ENCODE measurements at places on chromosomes 5 and 9.

GRCh38 chr5:170917113-170917512 is 55.3 kb downstream of the RANBP17 start:
- DNase-seq, result no peak

GRCh38 chr9:125843646-125844045 is 96.5 kb downstream of the PBX3 start:
- DNase-seq, result no peak

GRCh38 chr9:113590991-113591898 is 127.7 kb downstream of the RGS3 start:
- no peak for DNase-seq

DNA sequence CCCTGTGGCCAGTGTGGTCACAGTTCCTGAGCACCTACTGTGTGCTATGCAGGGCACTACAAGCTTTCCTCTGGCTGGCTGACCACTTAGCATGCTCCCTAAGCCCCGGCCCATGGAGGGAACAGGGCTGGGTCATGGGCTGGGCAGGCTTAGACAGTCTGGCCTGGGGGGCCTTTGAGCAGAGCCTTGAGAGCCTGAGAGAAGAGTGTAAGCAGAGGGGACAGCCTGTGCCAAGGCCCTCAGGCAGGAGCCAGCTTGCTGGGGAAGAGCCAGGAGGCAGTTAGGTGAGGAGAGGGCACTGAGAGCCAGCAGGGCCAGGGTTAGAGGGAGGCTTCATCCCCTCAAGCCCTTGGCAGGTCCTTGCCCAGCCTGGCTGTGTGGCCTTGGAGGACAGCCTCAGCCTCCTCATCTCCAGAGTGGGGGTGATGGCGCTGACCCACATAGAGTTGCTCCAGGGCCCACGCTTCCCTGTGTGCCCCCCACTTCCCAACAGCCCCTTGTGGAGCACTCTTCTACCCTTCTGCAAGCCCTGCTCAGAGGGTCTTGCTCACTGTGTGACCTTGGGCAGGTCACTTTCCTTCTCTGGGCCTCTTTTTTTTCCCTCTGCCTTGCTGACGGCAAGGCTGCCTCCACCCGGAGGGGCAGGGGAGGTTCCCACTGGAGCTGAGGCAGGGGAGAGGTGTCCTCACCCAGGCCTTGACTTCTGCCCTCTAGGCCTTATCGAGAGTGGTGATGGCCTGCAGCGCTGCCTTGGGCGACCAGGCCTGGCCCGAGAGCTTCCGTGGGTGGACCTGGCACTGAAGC is 107.1 kb downstream of the PHF2 start:
- DNase-seq, result no peak

DNA sequence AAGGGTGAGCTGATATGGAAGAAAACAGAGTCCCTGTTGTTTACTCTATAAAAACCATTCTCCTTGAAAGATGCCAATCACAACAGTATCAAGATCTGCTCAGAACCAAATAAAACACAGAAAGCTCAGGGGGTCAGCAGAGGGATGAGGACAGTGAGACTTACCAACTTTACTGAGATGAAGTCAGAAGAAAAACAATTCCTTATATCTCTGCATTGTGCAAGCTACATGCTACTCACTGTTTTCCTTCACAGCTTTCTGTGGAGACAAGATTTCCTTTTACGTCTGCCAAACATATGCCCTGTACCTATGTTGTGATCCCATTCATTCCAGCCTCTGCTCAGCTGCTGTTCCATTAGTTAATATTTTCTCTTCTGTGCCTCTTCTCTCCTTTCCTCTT is 185.6 kb downstream of the TSSK1B start:
- DNase-seq, result no peak

GRCh38 chr5:2817031-2817603 is 65.6 kb upstream of the IRX2 start:
- DNase-seq, result no peak

DNA sequence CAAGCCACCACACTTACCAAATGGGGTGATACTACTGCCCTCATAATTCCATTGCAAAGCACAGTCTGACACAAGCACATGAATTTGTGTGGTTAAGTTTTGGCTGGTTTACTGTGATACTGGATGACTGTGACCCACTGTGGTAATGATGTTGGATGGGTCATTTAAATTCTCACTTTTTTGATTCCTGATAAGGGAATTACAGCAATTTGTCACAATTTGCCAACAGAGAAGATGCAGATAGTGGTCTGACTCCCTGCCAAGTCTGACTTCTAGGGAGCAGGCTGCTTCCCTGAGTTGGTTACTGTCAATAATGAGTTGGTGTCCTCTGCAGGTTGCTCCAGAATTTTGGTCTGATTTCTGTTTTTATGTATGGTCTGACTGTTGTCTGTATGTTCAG is 731.9 kb downstream of the MTRR start:
- no peak for DNase-seq

DNA sequence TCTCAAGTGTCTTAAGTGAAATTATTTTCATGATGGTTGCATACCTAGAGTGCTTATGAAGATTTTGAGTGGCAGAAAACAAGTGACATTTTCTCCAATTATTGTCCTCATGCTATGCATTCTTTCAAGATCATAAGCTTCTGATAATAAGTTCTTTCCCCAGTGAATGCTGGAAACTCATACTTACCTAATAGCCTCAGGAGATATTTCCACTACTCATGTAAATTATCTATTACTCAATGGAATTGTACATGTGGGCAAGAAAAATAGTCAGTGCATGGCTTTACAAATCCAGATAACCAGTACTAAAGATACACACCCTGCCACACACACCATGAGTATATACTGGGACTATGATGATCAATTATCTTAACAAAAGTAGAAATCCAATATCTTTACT is 1219.4 kb upstream of the C9orf72 start:
- DNase-seq, result no peak

- no peak for DNase-seq
These were observed 54.1 kb upstream of the ATP10B start for GRCh38 chr5:160906090-160906489.

DNA sequence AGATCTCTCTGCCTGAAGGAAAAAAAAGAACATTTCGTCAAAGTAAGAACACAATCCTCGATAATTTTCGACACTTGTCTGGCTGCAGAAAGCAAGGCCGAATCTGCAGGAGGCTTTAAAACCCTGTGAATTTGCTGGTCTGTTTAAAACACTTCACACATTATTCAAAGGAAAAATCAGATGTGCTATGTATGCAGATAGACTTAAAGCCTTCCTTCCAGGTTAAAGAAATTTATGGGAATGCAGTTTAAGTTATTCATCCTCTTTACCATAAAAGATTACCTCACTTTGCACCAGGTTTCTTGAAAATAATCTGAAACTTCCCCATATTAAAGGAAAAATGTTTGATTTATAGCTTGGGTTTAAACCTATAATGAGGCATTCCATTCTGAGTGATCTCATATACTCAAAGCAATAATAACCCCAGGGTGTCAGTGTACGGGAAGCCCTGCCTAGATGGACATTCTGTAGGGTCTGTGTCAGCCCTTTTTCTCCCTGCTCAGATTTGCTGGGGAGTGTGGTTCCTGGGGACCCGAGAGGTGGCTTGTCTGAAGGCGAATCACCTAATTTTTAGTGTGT is 323.5 kb upstream of the SLC24A2 start:
- DNase-seq, result no peak

- no peak for DNase-seq
These were observed 226.1 kb downstream of the NR3C1 start for GRCh38 chr5:143177263-143177983.

DNA sequence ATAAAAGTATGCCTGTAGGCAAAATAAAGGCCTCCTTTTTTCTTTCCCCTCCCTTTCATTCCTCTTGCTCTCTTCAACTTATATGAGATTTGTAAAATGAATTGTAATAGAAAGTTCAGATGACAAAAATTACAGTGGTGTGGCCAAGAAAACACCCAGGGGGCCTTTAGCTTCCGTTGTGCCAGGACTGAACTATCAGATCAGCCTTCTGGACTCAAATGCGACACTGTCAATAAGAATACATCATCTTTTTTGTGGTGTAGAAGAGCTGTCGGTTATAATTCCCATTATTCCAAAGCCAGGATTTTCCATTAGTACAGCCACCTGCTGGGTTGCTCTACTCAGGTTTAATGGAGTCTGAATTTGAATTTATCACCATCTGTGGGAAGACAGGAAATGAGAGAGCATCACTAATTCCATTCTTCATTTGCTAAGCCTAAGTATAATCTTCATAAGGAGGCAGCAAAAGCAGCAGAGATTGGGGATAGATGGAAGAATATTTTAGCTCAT is 443.4 kb downstream of the ANXA1 start:
- DNase-seq, result no peak

DNA sequence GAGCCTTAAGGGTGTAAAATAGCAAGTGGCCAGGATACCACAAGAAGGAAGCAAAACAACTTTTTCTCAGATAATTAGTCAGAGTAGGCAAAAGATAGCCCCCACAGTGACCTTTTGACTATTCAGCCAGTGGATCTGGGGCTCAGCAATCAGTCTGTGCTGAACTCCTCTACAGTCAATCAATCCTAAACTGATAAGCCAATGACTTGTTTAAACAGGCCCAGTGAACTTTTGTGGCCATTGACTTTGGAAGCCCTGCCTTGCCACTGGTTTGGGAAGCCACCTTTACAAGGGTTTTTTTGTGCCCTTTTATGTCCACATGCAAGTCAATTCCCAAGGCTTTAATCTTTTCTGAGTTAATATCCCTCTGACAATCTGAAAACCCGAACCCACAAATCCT is 1565.0 kb upstream of the WWC1 start:
- DNase-seq, result no peak

DNA sequence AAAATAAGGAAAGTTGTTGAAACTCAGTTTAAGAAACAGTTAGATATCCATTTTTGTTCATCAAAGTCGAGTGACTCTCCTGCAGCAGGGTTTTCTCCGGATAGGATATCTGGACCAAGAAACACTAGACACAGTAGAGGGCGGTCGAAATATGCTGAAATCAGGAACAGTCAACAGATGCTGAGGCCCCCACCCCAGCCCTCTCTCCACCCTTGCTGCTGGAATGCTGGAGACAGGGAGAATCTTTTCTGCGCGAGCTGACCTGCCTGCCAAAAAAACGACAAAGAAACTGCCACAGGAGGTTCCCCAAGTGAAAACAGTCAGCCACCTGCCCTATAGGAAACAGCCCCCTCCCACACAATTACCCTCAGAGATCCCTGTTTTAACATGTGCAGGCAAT is 4.3 kb upstream of the IL13 start:
- DNase-seq, result no peak

DNA sequence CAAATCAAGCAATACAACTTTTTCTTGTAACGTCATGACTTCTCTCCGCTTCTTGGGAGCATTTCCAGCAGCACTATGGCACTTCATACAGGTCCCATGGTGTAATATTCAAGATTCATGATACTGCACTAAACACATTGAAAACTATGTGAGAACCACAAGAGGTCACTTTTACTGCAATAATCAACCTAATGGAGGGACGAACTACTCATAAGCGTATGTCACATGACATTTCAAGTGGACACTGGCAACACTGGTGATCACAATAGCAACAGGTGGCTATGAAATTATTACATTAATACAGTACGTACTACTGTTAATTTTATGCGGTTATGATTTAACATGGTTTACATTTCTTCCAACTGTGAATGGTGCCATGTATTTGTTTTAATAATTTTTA is 78.6 kb upstream of the TBC1D9B start:
- no peak for DNase-seq

GRCh38 chr5:88952344-88952743 is 69.4 kb upstream of the MEF2C start:
- no peak for DNase-seq

DNA sequence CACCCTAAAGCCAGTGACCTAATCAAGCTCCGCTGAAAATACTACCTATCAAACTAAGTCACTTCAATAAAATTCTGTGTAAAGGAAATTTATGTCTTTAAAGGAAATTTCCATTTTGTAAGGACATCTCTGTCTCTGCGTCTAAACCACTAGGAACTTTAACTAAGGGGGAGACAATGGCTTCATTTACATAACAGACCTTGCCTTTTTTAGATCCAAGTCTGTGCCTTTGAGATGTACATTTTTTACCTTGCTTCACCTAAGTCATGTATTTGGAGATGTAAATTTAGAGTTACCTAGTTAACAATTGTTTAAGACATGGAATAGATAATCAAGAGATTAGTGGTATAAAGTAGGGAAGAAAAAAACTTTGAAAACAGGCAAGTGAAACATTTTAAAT is 10.2 kb upstream of the GLT6D1 start:
- no peak for DNase-seq

- DNase-seq, result no peak
These were observed 67.6 kb downstream of the DPYSL3 start for GRCh38 chr5:147442224-147442623.

GRCh38 chr5:22053195-22053594 is 799.9 kb downstream of the CDH12 start:
- no peak for DNase-seq

DNA sequence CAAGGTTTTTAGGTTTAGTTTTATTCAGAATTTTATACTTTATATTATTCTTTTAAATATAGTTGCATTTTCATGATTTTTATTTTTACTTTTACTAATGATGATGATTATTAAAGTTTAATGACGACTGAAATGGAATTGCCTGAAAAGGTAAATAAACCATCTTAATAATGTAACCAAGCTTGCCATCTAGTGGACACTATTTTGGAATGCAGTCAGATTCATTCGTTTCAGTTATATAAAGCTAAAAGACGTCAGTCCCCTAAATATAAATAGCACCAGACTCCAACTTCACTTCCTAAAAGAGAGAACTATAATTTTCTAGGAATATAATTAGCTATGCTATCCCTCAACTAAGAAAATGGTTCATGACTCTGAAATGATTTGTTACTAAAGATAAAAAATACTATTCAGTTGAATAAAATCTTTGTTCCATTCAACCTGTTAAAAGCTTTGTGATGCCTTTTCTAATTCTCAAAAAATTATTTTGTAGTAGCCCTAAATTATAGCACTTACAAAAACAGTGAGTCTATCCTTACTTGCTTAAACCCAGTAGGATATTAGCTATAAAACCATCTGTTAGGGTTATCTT is 19.9 kb downstream of the ABITRAM start:
- no peak for DNase-seq

GRCh38 chr5:175201393-175201792 is 242.6 kb downstream of the DRD1 start:
- no peak for DNase-seq

GRCh38 chr9:104740621-104741020 is 6.9 kb upstream of the NIPSNAP3A start:
- DNase-seq, result no peak

- DNase-seq, result no peak
These were observed 213.5 kb upstream of the TARS1 start for GRCh38 chr5:33227247-33227646.

DNA sequence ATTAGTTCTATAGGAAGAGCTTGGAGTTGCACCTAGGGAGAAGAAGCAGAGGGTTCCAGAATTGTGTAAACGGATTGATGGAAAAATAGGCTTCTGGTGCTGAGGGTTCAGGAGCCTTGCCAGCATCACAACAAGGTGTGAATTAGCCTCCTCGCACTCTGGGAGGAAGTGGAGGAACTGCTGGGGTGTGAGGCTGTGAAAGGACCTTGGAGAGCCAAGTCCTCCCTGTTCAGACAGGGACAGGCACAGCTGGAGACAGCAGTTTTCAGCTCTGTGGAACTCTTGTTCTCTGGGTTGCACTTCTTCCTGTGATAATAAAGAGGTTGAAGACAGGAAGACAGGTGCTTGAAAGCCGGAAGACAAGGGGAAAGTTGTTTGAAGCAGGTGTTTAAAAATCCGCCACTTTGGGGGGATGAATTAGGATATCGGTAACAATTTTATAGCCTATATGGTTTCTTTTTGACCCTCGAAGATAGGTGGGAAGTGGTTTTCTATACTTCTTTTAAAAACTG is 22.6 kb downstream of the DAPK1 start:
- no peak for DNase-seq

Data from stimulated activated CD8-positive, alpha-beta memory T cell treated with anti-CD3 and anti-CD28 coated beads, Interleukin-7, amount 100 ng/mL, for 1 hour (primary cell).